Islet precursor cell (in vitro differentiated cells): ENCODE measurements at places on chromosomes 6 and 20.

DNA sequence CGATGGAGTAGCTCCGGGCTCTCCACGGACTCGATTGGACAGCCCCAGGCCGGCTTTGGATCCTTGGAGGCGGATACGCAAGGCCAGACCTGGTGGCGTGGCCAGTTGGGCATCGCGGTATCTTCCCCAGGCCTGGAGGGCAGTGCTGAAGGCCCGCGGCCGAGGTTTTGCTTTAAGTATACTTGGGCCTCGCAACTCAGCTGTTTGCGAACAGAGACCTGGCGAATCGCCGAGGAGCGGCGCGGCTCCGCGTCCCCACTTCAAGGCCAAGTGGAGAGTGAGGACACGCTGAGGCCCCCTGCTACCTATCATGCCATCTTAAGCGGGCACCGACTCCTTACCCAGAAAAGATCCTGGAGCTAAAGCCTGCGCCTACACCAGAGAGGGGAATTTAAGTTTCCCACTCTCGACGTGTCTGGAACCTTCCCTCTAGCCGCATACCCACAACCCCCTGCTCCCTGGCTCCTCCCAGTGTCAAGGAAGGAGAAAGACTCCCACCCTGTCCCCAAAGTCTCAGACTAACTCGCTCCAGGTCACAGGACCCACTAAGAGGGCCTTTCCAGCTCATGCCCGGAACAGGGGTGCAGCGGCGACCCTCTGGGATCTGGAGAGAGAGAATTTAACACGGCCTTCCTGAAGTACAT, 4.1 kb downstream of the LINC00237 start:
- DNase-seq = peak; percentile 72

DNA sequence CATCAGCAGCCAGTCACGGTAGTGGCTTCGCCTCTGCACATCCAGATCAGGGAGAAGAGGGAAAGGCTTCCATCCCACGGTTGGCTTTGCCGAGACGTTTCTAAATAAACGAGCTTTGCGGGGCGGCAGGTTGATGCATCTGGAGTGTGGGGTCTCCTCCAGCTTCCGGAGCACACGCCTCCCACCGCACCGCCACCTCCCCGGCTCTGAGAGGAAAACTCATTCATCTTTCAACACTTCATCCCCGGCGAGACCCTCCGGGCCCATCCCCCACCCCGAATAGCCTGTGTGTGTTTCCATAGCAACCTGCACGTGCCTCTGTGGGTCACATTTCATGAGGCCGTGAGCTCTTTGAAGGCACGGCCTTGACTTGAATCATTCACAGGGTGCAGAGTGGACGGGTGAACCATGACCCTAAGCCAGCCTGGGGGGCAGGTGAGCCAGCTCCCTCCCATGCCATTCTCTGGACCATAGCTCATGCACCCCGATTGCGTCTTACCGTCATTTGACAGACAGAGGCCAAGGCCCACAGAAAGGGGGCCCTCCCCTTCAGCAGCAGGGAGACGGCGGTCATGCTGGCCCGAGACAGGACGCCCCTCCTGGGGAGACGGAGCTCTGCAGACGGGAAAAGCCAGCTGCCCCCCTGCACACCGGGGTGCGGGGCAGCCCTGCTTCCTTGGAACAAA, 16.2 kb upstream of the CHRNA4 start:
- no peak for DNase-seq

DNA sequence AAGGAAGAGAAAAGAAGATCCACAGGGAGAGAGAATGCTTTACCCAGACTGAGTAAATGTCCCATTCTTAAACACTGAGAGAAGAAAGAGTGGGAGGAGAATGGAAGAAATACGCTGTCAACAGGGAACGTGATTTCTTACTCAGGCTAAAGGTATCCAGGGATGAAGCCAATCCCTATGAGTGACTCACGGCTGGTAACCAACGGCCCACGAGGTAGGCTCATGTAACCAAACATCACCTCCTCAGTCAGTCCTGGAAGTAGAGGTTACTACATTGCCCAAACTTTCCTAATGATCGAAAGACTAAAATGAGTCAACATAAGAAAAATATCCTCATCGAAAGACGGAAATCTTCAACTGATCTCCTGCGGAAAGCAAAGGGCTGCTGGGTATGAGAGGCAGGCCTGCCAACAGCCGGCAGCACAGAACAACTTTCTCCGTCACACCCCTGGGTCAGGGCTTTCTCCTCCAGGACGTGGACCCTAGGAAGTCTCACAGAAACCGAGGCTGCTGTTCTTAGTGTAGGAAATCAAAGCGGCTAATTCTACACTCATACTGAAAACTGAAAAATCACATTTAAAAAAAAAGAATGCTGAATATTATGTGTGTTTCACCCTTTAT, 292.6 kb downstream of the GMDS start:
- DNase-seq = peak; percentile 72

DNA sequence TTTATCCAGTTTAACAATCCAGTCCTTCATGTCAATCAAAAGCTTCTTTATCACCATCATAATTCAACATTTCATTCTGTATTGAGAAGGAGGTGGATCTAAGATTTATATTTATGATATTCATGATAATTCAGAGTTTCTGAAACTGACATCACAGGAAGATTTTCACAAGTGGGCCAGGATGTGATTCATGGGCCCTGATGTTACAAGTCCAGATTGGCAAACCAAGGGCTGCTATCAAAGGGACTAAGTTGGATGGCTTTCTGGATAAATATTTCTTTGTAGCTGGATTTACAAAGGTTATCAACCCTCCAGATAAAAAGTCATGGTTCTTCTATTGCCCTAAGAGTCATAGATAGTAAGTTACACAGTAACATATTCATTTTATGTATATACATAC, 866.5 kb downstream of the KIF16B start:
- no peak for DNase-seq

- no peak for DNase-seq
Measured at GRCh38 chr20:36320898-36321695, 15.0 kb downstream of the DLGAP4 start.

DNA sequence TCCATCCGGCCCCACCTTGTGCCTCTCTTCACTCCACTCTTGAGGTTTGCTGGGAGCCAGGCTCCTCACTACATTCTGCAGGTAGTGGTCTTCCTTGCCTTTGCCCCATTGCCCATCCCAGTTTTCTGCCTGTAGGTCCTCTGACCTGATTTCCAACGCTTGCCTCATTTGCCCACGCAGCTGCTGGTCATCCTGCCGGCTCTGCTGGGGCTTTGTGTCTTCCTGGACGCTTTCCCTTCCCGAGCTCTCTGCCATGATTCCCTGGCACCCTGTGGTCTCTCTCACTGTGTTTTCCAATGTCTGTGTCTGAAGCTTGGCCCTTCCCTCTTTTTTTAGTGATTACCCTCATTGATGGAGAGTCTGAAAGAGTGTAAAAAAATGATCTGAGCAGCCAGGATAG, 451.6 kb downstream of the UTRN start:
- DNase-seq = no peak

GRCh38 chr20:595330-596308, 14.5 kb downstream of the TCF15 start:
- peak; percentile 48 for DNase-seq

- DNase-seq = no peak
Measured at GRCh38 chr6:7136859-7137334, 29.1 kb downstream of the RREB1 start.

DNA sequence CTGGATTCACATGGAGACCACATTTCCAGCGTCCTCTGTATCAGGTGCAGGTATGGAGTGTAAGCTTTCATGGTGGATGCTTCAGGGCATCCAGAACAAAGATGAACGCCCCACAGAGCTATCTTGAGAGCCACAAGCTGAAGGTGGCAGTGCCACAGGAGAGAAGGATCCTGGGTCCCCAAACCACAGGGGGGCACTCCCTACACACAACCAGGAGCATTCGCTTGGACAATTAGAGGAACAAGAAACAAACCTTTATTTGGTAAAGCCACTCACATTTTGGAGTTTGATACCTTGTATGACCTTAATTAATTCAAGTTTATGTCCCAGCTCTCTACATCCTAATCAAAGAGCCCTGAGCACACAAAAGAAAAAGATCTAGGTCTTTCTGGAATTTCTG, 406.3 kb downstream of the PREX1 start:
- no peak for DNase-seq

- DNase-seq = no peak
Measured at GRCh38 chr6:132369526-132369925, 31.7 kb downstream of the MOXD1 start.

DNA sequence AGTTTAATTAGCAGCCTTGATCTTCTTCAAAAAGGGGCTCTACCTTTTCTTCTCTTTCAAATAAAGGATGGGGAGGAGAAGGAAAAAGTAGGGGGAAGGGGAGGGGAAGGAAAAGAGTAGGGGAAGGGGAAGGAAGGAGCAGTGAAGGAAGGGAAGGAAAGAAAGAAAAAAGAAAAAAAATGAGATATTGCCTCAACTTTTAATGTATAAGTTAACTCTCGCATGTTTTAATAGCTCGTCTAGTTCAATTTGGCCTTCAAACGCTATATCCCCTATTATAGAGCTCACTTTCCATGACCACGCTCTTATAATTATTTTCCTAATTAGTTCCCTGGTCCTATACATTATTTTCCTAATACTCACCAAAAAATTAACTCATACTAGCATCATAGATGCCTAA, 11.9 kb upstream of the RIPOR2 start:
- DNase-seq = no peak

DNA sequence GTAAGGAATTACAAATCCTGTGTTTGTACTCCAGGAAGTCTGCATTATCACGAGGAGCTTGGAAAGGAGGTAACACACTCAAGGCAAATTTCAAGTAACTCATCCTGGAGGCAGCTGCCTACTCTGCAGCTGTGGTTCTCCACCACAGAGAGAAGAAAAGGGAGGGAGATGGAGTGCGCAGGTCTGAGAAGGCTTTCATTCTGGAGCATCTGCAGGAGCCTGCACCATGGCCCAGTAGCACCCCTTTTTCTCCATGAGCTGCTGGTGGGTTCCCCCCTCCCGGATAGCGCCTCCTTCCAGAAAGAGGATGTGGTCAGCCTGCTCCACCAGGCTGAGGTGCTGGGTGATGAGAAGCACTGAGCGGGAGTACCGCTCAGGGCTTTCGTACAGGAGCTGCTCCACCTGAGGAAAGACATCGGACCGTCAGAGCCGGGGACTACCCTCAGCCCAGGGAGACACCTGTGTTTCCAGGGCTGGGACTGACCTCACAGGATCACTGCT, 1.6 kb upstream of the PSMB8 start:
- DNase-seq = no peak

DNA sequence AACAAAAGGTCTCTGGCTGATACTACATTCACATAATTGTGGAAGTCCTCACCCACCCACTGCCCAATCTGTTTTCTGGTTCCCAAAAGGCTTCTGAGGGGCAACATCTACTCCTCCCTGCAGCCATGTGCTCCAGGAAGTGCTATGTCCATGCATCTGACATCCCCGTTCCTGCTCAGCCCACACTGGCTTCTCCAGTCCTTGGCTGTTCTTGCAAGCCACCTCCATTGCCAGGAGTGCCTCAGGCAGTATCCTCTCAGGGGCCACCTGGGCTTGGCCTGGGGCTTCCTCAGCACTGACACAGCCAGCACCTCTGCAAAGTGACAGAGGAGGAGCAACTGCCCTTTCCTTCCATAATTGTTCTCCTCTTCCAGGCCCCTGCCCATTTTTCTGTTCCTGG, 18.3 kb downstream of the ARHGAP18 start:
- DNase-seq = peak; percentile 74

GRCh38 chr6:112432853-112433252, 85.7 kb downstream of the RFPL4B start:
- DNase-seq = no peak

DNA sequence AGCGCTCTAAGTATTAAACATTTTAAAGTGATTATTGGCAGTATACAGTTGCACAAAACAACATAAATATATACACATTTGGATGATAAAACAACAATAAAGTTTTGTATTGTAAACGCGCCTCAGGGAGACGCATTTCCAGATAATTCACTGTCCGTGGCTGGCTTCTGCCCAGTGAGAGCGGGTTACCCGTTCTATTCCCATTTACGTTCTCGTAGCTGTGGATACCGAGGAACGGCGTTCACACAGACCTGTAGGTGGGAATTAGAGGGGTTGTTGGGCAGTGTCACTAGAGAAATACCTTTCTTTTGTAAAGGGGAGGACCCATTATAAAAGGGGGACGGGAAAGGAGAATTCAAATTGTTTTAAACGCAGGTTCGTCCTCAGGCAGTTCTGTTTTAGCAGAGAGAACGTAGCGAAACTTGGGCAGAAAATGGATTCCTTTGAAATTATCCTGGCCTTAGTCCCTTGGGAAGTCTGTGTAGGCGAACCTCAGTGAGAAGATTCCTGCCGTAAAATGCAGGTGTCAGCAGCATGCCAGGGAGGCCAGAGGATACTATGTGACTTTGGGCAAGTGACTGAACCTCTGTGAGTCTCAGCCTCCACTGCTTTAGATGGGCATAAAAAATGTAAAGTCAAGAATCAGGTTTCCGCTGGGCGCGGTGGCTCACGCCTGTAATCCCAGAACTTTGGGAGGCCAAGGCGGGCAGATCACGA, 756 bp downstream of the MTG2 start:
- no peak for DNase-seq

DNA sequence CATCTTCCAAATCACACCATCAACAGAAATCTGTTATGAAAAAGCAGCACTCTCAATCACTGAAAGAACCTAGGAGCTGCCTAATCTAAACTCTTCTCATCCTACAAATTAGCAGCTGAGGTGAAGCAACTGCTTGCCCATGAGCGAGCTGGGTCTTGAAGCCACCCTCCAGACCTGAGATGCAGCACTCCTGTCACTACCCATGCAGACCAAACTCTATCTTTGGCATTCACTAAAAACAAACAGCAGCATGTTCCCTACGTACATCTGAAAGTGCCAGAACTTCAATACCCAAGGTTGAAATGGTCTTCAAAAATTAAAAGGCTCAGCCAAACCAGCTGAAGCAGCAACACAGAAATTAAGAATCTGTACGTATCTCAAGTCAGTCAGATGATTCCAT, 14.3 kb downstream of the ADNP start:
- no peak for DNase-seq

DNA sequence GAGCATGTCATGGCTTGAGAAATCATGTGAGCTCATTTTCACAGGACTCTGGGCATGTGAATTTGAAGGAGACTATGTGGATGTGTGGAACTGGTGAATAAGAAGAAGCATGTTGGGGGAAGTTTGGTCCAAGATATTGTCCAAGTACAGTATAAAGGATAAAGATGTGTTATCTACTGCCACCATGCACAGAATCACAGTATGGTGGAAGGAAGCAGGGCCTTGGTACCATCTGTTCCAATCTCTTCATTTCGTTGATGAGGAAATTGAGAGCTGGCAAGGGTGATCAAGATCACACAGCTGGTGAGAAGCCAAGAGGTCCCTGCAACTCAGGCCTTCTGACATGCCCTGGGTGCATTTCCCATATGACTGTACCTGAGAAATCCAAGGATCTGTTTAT, 31.5 kb upstream of the RIPOR2 start:
- no peak for DNase-seq

- DNase-seq = no peak
Measured at GRCh38 chr6:70474751-70475150, 61.4 kb downstream of the FAM135A start.

GRCh38 chr20:43529457-43530153, 22.1 kb downstream of the L3MBTL1 start:
- DNase-seq = peak; percentile 39
